ENCODE measurements at places on chromosomes 4 and X.
A peak's percentile ranks its signal among the peaks of the same experiment; 100 is the strongest.

- no peak for DNase-seq
These were observed 24.4 kb upstream of the SLC25A43 start for GRCh38 chrX:119374736-119375135.

DNA sequence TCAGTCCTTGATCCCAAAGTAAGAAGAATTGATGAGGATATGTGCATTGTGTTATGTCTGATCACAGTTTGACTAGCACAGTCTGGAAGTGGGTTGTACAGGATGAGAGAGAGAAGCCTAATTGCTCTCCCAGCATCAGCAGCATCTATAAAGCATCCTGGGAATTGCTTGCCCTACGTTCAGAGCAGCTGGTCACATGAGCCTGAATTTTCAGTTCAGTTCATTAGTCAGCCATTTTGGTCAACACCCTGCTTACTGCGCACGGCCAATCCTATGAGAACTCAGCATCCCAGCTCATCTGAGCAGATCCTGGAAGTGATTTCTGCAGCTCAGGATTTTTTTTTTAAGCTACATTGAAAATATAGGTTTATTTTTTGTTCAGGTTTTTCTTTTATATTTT is at the start of gene RUFY3:
RUFY3 (plus strand) TSS at position 218 of the 400 bp plus-strand sequence. CDS start 610 bp downstream, outside the sequence.
- DNase-seq: no peak

GRCh38 chr4:166733686-166734085 is 500.6 kb downstream of the SPOCK3 start:
- no peak for DNase-seq

- DNase-seq: no peak
These were observed 205.9 kb downstream of the RAPGEF2 start for GRCh38 chr4:159308566-159309340.

DNA sequence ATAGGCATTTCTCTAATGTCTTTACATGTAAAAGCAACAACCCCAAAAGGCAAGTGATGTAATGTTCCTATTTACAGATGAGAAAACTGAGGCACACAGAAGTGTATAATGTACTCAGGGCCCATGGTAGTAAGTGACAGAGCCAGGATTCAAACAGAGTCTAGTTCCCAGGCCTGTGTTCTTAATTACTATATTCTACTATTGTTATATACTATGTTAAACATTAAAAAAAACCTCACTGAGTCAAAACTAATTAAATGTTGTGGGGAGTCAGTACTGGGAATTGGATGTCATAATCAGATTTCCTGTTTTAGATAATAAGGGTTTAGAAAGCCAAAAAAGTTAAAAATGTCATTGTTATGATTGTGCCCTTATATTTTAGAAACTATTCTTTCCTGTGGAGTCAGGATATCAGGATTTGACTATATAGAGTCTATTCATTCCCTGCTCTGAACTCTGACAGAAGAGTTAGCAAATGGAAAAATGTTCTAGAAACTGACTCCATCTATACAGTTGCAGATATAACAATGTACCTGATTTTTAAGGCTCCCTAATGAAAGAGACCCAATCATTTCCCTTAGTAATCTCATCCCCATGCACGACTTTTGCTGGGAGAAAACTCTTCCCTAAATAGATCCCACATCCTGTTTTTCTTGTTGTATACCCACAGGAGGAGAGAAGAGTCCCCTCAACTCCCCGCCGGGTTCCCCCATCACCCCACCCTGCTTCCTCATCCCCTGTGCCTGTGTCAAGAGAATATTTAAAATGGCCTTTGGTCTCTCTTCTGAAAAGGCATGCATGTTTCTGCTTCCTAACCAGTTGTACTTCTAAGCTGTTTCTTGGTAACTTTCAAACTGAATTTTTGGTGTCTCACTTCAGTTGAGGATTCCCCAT is 69.7 kb downstream of the REELD1 start:
- DNase-seq: no peak

- DNase-seq: no peak
These were observed 47.3 kb downstream of the DHX15 start for GRCh38 chr4:24537025-24537424.

DNA sequence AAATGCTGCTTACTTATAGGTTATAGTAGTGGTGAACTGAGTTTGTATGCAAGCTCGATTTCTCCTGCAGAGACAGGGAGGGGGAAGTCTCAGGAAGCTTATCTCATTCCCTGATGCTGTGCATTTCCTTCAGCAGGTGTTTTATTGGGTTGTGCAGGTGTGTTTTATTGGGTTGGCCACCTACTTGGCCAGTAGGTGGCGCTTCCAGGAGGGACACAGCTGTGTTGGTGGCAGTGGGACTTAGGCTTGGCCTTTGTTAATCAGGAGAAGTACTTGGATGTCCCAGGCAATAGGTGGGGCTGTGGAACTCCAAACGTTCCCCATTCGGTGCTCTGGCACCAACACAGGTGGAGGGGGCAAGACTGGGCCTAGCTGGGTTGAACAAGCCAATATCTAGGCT is 196.0 kb upstream of the DCAF8L1 start:
- DNase-seq: no peak

DNA sequence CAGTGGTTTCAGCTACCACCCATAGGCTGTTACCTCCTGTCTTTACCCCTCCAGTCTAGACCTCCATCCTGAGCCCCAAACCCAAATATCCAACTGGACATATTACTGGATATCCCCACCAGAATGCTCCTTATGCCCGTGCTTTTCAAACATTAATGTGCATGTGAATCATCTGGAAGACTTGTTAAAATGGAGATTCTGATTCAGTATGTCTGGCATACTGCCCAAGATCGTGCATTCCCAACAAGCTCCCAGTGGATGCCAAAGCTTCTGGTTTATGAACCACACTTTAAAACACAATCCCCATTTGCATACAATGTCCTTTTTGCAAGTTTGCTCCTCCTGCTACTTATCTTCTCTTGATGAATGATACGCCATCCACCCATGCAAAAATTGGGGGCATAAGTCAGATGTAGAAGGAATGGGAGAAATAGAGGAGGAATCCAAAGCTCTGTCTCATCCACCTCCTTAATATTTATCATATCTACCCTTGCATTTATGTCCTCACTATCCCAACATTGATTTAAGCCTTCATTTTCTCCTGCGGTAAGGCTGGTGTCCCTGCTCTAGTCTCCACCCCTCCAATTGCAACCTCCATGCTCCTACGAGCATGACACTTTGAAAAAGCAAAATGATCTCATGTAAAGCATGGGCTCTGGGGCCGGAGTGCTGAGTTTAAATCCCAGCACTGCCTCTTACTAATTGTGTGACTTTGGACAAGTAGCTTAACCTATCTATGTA is 7.4 kb upstream of the PGRMC1 start:
- no peak for DNase-seq

DNA sequence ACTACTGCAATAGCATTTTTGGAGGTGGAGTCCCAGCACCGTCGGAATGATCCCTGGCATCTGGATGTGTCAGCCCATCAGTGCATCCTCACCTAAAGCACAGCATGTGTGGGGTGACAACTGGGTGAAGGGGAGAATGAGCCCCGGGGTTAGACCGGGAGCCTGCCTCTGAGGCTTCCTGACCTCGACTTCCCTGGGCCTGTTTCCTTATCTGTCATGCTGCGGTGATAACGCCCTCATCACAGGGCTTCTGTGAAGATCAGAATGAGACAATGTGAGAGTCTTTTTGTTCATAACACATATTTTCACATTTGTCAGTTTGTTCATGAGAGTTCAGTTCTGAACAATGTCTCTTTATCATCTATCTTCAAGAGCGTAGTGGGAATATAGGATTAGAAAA is 31.1 kb upstream of the PDLIM3 start:
- no peak for DNase-seq

DNA sequence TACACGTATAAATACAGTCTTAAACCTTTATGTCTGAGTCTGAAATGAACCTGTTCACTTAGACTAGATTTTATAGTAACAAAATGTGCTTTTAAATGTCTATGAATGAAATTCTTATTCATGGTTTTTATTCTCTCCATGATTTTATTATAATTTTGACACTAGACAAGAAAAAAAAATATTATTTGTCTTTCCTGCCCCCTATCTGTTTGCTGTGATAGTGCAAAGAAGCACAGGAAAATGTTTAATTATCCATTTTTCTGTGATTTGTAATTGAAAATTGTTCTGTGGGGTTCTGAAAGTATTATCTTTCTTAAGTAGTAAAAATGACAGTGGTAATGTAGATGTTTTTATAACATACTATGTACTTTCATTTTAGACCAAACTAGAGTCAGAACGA is 52.0 kb downstream of the INTS6L start:
- DNase-seq: no peak

GRCh38 chrX:118655561-118656246 is 71.7 kb upstream of the IL13RA1 start:
- DNase-seq: no peak

DNA sequence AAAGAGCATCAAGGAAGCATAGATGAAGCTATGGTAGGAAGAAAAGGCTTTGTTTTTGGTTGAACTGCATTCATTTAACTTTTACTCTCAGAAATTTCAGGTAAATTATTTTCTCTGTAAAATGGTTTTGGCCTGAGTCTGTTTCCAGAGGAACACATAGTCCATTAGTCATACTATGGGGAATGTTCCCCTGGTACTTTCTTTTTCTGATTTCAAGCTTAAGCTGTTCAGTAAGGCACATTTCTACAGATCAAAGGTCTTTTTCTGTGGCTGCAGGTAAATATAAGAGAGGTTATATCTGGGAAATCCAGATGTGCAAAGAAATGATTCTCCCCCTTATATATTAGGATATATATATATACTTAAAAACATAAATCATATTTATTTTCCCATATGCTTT is 1744.4 kb upstream of the ADGRL3 start:
- no peak for DNase-seq

DNA sequence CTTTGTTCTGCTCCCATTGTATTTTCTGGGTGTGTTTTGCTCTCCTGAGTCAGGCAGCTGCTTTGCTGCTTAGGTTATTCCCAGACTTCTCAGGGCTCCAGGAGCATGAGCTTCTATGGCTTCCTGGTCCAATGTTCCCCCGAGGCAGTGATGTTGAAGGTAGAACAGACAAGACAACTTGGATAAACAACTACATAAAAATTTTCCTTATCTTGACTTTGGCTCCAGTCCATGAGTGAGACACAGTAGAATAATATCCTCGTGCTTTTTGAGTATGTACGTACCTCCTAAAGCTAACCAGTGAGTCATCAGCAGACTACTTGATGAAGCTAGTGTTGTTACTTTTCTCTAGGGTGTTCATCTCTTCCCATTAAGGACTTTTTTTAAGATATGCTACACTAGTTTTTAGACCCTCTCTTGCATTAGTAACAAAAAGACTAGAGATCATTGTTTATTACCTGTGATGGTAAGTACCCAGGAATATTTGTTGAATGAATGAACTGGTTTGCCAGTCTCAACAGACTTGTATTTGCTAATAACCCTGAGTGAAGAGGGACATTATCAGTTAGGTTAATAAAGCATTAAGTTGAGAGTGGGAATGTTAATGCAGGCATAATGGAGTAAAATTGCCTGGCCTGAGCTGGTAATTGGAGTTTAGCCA is 131.9 kb downstream of the FHIP1A start:
- no peak for DNase-seq

DNA sequence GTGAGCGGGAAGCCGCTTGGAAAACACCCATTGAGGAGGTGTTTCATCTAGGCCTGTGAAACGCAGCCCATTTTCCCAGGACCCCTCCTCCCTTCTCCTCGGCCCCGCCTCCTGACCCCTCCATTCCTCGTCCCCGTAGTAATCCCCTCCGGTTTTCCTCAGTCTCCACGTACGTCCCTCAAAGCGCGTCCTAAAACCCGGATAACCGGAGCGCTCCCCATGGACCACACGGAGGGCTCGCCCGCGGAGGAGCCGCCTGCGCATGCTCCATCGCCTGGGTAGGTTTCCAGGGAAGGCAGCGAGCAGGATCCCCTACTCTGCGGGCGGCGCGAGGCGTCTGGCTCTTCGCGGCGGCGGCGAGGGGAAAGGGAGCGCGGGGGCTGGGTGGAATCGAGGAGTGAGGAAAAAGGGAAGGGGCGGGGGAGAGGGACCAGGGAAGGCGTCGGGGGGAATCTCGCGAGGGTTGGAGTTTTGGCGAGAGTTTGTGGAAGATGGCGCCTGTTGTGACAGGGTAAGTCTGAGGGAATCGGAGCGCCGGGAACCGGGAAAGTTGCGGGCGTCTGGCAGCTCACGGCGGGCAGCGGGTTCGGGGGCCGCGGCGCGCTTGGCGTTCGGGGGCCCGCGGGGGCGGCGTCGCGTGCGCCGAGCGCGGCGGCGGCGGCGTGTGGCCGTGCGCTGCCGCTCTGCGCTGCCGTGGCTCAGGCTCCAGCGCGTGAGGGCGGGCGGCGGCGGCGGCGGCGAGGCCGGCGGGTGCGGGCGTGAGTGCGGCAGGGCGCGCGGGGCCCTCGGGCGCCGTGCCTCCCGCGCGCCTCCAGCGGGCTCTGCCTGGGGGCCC is at the start of gene RBPJ:
RBPJ (plus strand) TSS at position 477 of the 835 bp plus-strand sequence; CDS start at position 492, 15 bp downstream.
- DNase-seq: peak; percentile 86

GRCh38 chr4:181479141-181479540 is 764.1 kb upstream of the TENM3 start:
- DNase-seq: no peak

DNA sequence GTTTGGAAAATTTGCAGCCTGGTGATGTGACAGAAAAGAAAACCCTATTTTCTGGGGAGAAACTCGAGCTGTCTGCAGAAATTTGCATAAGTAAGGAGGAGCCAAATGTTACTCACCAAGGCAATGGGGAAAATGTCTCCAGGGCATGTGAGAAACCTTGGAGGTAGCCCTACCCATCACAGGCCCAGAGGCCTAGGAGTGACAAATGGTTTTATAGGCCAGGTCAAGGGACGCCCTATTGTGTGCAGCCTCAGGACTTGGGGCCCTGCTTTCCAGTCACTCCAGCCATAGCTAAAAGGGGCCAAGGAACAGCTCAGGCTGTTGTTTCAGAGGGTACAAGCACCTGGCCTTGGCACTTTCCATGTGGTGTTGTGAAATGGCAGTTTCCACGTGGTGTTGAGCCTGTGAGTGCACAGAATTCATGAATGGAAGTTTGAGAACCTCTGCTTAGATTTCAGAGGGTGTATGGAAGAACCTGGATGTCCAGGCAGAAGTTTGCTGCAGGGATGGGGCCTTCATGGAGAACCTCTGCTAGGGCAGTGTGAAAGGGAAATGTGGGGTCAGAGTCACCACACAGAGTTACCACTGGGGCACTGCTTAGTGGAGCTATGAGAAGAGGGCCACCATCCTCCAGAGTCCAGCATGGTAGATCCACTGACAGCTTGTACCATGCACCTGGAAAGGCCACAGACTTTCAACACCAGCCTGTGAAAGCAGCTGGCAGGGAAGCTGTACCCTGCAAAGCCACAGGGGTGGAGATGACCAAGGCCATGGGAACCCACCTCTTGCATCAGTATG is 637.6 kb upstream of the EPHA5 start:
- DNase-seq: no peak

DNA sequence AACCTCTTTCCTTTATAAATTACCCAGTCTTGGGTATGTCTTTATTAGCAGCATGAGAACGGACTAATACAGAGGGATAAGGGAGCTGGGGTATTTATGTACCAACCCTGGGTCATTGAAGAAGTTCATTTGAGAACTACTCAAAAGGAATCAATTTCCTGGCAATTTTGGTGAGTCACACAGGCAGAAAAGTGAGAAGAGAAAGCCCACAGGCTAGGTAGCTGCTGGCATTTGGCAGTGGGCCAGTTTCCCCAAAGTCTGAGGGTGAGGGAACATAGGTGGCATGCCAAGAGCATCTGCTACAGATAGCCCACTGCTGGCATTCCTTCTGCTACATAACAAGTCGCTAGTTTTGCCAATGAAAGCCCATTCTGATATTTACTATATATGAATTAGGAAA is 411.2 kb downstream of the MID1IP1 start:
- DNase-seq: peak; percentile 47

Measured in activated T-cell treated with anti-CD3 and anti-CD28 coated beads, Interleukin-2, amount 50 U/mL, for 24 hours (primary cell).